ENCODE measurements at places on chromosomes 12 and 14.

DNA sequence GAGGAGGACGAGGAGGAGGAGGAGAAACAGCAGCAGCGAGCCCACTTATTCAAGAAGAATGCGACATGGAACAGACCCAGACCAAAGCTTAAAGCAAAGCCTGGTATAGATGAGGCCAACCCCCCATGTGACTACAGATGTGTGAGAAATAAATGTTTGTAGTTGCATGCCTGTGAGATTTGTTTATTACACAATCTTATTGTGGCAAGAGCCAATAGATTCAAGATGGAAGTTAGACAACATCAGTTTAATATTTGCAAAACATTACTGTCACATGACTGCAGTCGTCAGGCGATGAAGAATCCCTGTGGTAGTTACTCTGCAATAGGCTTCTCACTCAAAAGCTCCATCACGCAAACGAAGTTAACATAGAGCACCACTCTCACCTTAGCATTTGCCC lies 17.2 kb upstream of the SLC35F4 start:
- DNase-seq: no peak

- no peak for DNase-seq
Observed at GRCh38 chr14:104689881-104690711, 678 bp downstream of the INF2 start.

- no peak for DNase-seq
Observed at GRCh38 chr12:89230376-89231315, 121.7 kb downstream of the DUSP6 start.

GRCh38 chr14:92404018-92404417 lies 81.1 kb downstream of the SLC24A4 start:
- DNase-seq: no peak

GRCh38 chr12:115213538-115214016 lies 529.6 kb upstream of the TBX3 start:
- no peak for DNase-seq

GRCh38 chr14:80356413-80356812 lies 145.1 kb upstream of the DIO2 start:
- no peak for DNase-seq

GRCh38 chr14:76073717-76074116 lies 78.0 kb upstream of the GPATCH2L start:
- no peak for DNase-seq

DNA sequence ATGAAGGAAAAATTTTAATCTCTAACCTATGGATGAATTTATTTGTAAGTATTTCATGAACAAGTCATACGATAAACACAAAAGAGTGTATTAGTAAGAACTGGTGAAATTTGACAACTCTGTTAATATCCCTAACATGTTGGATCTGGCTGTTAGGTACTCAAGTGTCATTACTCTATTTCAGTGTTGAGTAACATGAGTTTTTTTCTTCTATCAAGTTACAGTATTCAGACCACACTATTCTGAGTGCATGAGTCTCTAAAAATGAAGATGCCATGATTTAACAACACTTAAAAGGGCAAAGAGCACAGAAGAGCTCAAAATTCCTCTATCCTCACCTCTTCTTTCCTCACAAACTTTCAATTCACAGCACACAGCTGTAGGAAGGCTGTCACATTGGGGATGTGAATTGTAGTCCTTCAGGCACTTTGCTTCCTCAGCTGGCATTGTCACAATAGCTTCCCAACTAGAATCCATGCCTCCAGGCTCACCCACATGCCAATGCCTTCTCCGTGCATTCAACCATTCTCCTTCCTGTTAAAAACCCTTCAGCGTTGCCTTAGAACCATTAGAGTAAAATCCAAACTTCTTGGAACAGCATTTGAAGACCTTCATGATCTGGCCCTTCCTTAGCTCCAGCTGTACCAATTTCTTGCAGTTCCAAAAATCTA lies 73.7 kb upstream of the DBX2 start:
- DNase-seq: no peak

- no peak for DNase-seq
Observed at GRCh38 chr12:9111525-9111924, 4.2 kb downstream of the A2M start.

DNA sequence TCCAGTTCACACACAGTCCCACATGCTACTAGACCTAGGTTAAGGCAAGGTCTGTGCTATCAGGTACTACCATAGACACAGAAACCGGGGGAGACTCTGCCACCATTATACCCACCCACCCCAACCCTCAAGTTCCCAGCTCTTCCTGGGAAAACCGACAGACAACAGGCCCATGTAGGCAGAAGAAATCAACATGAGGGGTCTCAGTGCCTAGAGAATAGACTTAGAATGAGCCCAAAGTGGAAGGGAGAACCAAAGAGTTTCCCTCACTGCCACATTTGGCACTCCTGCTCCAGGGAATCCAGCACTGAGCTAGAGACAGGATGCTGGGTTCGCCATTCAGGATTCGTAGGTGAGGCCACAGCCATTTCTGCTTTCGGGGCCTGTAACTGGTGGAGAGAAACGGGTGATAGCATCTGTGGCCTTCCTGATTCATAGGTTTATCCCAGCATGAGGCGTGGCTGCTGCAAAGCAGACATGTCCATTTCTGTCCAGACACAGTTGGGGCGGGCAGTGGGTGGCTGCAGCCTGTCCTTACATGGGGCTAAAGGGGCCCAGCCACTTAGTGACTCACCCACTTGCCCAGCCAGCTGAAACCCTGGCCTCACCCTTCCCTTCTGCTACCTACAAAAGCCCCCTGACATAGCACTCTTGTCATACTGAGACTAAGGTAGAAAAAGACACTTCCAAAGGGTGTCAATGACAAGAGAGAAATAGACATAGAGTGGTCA lies 69.4 kb downstream of the IRF2BPL start:
- DNase-seq: no peak

- no peak for DNase-seq
Observed at GRCh38 chr12:56565510-56566101, 44.0 kb downstream of the RBMS2 start.

GRCh38 chr12:6863586-6864321 lies 3.6 kb upstream of the TPI1 start:
- peak; percentile 84 for DNase-seq

- DNase-seq: no peak
Observed at GRCh38 chr14:72771561-72771960, 122.3 kb downstream of the DPF3 start.

DNA sequence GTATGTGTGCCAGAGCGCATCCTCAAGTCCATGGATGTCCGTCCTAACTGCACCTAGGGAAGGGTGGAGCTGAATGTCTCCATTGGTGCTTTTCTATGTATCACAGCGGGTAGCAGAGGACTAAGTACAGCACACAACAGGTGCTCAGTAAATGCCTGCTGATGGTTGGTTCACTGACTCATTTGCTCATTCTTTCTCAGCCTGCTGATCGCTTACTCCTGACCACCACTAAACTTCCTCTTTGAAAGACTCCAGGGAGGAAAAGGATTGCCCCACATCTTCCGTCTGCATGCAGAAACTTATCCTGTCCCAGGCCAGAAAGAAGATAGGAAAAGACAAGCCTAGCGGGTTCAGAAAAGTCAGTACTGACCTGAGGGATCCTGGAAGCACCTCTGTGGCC lies 66.3 kb downstream of the B4GALNT3 start:
- no peak for DNase-seq

DNA sequence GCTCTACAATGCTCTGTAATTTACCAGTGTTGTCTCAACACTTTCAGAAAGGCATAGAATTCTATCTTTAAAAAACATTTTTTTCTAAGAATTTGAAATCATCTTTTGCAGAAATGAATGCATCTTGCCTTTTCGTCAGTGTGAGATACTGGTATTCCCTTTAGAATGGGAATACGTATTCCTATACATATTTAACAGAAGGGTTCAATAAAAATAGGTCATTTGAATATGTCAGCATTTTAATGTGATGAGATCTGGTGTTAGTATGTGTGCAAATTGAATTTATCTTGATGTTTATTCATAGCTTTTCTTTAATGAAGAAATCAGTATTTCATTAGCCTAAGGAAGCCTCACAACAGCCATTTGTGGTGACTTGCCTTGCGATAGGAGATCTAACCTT lies 44.2 kb downstream of the WDR20 start:
- no peak for DNase-seq

GRCh38 chr12:2273288-2273687 lies 220.5 kb downstream of the CACNA1C start:
- no peak for DNase-seq

- DNase-seq: no peak
Observed at GRCh38 chr12:115898670-115899069, 378.8 kb downstream of the MED13L start.

- DNase-seq: no peak
Observed at GRCh38 chr14:34692348-34692747, 22.0 kb downstream of the CFL2 start.

DNA sequence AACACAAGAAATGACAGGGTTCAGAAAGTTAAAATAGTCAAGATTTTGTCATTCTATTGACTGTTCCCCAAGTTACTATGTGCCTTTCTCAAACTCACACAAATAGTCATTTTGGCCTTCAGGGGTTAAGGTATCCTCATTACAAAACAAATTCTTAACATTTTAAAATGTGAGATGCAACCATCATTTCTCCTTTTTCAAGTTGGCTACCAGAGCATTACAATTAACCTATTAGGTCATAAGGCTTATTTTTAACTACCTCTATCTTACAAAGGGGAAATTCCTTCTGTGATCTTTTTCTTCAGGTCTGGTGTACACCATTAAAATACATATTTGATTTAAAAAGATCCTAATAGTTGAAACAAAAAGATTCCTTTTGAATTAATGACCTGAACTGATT lies 61.2 kb downstream of the SLC38A1 start:
- no peak for DNase-seq

DNA sequence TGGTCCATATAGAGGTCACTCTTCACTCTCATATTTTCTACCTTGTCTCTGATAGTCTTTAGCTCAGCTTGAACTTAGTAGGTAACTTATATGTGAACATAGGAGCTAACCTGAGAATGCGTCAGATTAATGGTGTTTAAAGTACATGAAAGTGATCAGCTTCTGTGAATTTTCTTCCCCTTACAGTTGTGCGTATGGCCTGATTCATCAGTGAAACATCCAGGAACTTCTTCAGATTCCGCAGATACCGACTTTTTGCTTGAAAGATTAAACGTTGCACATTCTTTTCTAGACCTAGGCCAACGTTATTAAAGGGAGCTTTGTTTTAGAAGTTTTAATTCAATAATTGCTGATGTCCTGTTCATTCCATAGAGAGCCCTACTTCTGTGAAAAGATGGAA lies 1945.1 kb upstream of the SEL1L start:
- no peak for DNase-seq

- DNase-seq: no peak
Observed at GRCh38 chr12:65510007-65510406, 231.5 kb downstream of the MSRB3 start.

- no peak for DNase-seq
Observed at GRCh38 chr14:31096255-31096654, 70.1 kb upstream of the STRN3 start.

- DNase-seq: no peak
Observed at GRCh38 chr14:20878695-20879094, 12.5 kb upstream of the RNASE3 start.

- no peak for DNase-seq
Observed at GRCh38 chr12:101498252-101498651, 23.1 kb downstream of the SPIC start.

DNA sequence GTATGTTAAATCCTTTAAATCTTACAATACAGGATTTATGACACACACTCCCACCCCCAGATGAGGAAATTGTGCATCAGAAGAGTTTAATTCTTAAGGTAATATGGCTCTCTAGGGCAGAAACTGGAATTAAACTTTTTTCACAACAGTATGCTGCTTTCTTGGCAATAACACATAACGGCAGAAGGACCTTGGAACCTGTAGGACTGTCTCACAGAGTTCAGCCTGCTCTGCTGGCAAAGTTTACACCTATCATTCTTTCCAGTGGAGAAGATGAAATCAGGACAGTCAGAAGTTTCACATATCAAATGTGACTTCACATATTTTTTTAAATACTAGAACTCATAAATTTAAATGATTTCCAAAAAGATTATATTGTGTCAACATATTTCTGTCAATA lies 30.6 kb upstream of the MYF6 start:
- no peak for DNase-seq

GRCh38 chr12:55641595-55641994 lies 4.9 kb downstream of the OR10P1 start:
- DNase-seq: no peak

DNA sequence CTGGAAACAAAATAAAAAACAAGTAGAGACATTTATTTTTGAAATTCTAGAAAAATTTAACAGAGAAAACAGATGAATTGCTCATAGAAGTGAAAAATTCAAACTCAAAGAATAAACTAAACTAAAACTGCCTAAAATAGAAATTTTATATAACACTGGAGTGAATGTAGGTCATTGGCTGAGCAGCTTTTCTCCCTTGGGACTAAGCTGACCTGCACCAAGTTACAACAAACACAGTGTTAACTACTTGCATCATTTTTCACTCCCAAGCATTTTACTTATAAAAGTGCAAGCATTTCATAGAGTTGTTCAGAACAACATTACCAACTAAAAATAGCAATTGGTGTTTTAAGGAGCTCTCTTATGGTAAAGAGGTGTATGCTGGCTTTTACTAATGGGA lies 298.1 kb downstream of the MED13L start:
- DNase-seq: no peak

GRCh38 chr12:97324471-97324870 lies 138.1 kb upstream of the RMST start:
- DNase-seq: no peak

GRCh38 chr12:90621927-90622326 lies 333.0 kb downstream of the CCER1 start:
- DNase-seq: no peak

- no peak for DNase-seq
Observed at GRCh38 chr12:40473962-40474361, 218.3 kb upstream of the CNTN1 start.

- no peak for DNase-seq
Observed at GRCh38 chr14:65926504-65926903, 514.0 kb downstream of the FUT8 start.

- no peak for DNase-seq
Observed at GRCh38 chr12:72323881-72324280, 51.7 kb downstream of the TRHDE start.

DNA sequence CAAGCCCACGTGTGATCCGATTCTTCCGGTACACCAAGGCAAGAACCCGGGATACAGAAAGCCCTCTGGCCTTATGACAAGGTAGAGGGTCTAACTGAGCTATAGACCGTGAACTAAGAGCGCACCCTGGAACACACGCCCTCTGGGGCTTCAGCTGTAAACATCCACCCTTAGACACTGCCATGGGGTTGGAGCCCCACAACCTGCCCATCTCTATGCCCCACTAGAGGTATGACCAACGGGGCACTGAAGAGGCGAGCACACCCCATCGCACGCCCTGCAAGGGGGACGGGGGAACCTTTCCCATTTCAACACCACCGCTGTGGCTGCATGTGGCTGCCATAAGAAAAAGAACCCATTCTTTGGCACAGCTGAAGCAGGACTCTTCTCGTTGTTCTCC lies 1206.0 kb upstream of the TMEM132C start:
- DNase-seq: no peak

GRCh38 chr14:103140316-103141109 lies 17.3 kb downstream of the TNFAIP2 start:
- DNase-seq: no peak

DNA sequence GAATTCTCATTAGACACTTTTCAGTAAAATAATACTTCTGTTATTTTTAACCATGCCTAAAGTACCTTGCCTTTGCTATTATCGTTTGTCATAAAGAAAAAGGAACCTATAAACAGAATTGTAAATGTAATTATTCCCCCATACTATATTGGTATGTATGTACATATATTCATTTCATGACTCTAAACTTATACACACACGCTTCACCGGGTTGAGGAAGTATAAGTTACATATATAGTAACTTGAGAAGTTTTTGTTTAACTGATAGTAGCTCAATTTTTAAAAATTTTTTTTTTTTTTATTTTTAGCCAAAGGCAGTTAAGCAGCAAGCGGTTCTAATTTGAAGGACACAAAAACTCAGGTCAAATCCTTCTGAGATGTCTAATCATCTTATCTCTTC lies 107.6 kb downstream of the PLEKHG7 start:
- DNase-seq: no peak
